GM12878 (cell line): ENCODE measurements at places on chromosomes 2 and 18.

DNA sequence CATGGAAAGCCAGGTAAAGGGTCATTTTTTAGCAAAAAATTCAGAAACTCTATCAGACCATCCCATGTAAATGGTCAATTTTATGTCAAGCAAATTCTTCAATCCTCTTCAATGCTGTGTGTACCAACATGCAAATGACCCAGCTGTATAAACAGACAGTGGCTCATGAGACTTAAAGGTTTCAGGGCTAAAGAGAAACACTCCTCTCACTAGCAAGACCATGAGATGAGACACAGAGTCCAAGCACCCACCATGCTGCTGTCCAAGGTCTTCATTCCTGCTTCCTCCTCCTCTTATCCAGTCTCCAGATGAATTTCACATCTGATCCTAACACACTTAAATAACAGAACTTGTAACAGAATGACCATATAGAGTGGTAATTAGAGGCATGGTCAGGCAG, 30.8 kb upstream of the ONECUT2 start:
- DNase-seq, result no peak

DNA sequence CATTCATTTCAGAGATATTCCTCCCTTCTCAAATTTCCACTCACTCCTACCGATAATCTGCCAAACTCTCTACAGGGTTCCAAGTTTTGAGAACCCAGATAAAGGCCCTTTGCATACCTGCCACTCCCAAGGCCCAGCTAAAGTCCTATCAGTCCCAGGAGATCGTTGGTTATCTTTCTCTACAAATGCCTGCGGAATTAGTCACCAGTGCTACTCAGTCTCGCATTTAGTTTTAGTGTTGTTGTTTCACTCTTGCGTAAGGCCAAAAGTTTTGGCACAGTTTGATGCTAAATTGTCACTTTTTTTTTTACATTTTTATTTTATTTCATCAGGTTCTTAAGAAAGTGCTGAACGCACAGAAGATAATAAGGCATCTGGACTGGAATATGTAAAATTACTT, 29.2 kb upstream of the SETBP1 start:
- DNase-seq, result no peak

- DNase-seq, result no peak
These were observed 128.0 kb upstream of the SETBP1 start for GRCh38 chr18:44552706-44553105.

GRCh38 chr18:48203961-48204666, 205.1 kb downstream of the ZBTB7C start:
- no peak for DNase-seq

DNA sequence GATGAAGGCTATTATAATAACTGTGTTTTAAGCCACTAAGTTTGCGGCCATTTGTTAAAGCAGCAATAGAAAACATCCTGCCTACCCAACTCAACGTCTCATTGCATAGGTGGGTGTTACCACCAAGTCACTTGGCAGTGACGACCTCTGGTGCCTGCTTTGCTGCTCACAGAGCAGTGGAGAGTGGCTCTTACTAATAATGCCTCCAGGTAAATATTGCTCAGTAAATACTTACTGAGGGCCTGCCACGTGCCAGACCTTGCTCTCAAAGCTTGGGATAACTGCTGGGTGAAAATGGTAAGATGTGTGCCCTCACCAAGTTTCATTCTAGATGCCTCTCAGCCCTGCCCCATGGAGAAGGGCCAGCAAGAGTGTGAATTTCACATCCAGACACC, 27.7 kb downstream of the ITGA6 start:
- no peak for DNase-seq

DNA sequence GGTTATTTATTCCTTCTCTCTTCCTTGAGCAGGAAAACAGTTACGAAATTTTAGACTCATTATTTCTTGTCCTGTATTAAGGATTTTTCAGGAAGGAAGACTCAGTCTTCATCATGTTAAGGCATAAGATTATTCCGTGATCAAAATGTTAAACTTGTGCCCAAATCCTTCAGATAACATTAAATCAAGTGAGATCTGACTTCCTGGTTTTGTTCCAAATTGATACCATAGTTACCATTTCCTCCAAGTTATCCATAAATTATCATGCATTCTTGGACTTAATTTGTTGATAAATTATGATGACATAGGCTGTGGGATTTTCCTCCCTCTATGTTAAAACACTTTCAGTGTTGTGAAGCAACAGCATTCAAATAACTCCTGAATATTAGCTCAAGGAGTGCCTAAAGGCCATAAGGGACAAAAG, 31.9 kb downstream of the EFEMP1 start:
- no peak for DNase-seq

GRCh38 chr18:34207344-34207851, 17.3 kb downstream of the NOL4 start:
- DNase-seq, result no peak

- DNase-seq, result no peak
These were observed 177.8 kb downstream of the GBX2 start for GRCh38 chr2:235990344-235990743.

DNA sequence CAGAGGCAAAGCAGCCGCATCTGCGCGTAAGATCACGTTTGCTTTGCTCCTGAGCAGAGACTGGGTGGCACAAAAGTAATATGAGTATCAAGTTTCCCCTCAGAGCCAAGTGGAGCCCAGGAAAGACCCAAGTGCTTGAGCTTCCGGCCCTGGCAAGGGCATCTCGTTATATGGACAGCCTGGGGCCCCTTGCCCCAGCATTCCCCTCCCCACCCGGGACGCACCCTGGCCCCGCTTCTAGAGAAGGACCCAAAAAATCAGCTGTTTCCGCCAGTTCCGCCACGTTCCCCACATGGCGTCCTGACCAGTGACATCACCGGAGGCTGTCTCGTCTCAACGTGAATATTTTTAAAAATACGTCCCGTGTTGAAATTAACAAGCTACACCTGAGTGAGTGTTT, 135.1 kb downstream of the NFATC1 start:
- no peak for DNase-seq

DNA sequence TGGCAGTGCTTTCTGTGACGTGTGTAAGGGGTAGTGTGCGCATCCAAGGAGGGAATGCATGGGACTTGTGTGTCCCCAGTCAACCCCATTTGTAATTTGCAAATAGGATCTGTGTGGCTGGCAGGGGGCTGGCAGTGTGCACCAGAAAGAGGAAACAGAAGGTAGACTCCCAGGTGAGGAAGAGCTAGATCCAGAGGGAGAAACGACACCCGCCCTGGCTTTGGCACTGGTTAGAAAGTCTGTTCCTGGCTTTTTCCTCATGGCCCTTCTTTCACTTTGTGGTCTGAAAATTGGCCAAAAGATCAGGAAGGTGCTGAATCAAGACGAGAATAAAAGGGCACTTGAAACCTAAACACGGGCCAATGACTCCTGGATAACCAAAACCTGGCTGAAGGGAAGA, 33.3 kb downstream of the PRKCE start:
- DNase-seq, result no peak
